Dorsolateral prefrontal cortex (tissue), 122 donors: ENCODE measurements at places on chromosomes 7 and 10. TPM values are rescaled to one million over a fixed set of nuclear protein-coding genes. Genes with fewer than 3 reads are reported as not detected.

Gene NXPH1
- 18.2 TPM for total RNA-seq

Gene UBTD1
- 11.4 TPM for total RNA-seq

Gene THSD7A
- total RNA-seq, result 14.0 TPM

Gene ARHGAP19
- 8.0 TPM for total RNA-seq

Gene OR2A7
- total RNA-seq, result 0.46 TPM

Gene ATG9B
- total RNA-seq, result 2.5 TPM

Gene MALRD1
- 5.7 TPM for total RNA-seq

Gene VSTM4
- total RNA-seq, result 13.0 TPM

Gene PLA2G12B
- total RNA-seq, result not detected

Gene SFTPA1
- total RNA-seq, result not detected

Gene HMX3
- total RNA-seq, result not detected

Gene LEP
- total RNA-seq, result not detected

DNA sequence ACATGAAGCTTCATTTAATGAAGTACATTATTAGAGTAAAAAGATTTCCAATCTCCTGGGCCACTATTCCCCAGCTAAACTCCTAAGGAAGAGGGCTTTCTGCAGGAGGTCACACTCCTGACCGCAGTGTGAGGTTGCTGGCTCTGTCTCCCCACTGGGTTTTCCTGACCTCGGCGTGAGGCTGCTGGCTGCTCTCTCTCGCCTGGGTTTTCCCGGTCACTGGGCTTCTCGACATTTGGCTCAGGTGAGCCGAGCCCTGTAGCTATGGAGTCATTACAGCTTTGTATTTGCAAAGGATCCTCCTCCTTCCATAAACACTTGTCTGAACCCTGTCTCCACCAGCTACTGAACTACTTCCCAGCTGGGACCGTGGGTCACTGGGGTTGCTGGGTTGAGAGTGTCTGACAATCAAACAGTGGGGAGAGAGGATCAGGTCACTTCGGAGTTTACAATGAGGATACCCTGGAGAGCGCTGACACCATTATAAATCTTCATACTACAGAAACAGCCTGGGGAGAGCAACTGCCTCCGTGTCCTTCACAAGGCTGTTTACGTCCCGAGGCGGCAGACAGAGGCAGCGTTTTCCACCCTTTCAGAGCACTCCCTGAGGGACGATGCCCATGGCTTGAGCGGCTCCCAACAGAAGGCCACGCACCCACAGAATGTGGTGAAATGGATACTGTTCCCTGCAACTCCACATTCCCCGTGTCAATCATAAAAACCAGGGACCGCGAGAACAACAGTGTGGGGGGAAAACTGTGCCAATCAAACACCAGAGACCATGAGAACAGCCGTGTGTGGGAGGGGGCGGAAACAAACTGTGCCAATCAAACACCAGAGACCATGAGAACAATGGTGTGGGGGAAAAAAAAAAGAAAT, 226.2 kb downstream of the ZMYND11 start:
- DNase-seq, result no peak

DNA sequence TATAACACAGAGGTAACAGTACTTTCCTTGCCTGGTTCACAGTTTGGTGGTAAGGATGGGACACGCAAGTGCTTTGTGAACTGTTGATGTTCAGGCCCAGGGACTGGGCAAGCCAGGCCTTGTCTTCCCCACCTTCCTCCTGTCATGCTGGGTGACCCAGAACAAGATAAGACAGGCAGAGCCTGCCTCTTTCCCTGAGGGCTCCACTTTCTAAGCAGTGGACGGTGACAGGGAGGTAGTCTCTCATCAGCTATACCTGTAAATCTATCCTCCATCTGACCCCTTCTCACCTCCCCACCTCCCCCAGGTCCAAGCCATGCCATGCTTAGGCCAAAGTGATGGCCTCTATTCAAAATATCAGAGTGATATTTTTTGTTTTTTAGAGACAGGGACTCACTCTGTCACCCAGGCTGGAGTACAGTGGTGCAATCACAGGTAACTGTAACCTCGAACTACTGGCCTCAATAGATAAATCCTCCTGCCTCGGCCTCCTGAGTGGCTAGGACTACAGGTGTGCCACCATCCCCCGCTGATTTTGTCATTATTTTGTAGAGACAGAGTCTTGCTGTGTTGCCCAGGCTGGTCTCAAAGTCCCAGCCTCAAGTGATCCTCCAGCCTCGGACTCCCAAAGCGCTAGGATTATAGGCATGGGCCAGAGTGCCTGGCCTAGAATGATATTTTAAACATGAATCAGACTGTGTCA, 42.8 kb downstream of the PDLIM1 start:
- DNase-seq, result no peak

GRCh38 chr10:74373059-74373458, 222.0 kb downstream of the ADK start:
- no peak for DNase-seq

DNA sequence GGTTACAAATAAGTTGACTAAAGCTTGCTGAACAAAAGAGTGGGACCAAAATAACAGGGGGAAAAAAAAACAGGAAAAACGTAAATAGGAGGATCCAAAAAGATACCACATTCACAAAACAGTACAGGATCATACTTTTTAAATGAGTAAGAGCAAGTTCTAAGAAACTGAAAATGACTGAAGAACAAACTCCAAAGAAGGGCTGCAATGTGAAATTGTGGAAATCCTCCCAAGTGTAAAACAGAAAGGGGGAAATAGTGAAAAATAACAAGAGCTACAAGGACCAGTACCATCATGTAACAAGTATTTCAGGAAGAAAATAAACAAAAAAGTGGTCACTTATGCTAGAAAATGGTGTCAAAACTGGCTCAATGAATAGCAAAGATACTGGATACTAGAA, 46.3 kb downstream of the PDSS1 start:
- no peak for DNase-seq

- no peak for DNase-seq
These were observed 210.4 kb downstream of the FAM107B start for GRCh38 chr10:14564268-14564744.

GRCh38 chr7:82998436-82998835, 164.2 kb downstream of the PCLO start:
- DNase-seq, result no peak

GRCh38 chr7:2043316-2044039, 189.3 kb downstream of the MAD1L1 start:
- no peak for DNase-seq

DNA sequence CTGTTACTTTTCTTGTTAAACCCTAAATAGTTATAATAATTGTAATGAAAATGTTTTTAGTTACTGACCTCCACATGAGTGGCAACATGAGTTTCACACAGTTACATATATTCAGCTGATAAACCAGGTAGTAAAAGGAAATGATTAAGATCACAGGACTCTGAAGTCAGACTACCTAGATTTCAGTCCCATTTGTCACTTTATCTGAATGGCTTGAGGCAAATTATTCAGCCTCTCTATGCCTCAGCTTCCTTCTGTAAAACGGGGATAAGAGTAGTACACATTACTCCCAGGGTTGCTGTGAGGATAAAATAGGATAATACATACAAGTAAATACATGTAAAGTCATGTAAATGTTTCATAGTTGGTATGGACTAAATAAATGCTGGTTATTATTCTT, 254.3 kb upstream of the LRRTM3 start:
- no peak for DNase-seq

GRCh38 chr7:5591278-5591874, 167.7 kb upstream of the TNRC18 start:
- DNase-seq, result no peak

- DNase-seq, result no peak
These were observed 786 bp downstream of the ATP5F1C start for GRCh38 chr10:7788639-7789286.

DNA sequence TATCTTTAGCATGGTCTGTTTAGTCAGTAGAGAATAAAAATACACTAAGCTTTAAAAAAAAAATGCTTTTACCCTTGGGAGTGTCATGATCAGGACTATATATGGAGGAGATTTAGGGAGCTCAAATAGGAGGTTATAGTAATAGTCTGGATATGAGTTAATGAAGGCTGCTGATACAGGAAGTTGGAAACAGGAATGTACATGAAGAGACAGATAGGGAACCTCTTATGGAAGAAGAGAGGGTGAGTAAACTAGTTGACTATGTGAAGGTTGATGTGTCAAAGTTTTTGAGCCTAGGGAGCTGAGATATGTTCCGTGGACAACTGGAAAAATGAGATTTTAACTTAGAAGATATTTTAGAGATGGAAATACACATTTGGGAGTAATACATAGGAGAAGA, 472.0 kb upstream of the FZD8 start:
- DNase-seq, result no peak

DNA sequence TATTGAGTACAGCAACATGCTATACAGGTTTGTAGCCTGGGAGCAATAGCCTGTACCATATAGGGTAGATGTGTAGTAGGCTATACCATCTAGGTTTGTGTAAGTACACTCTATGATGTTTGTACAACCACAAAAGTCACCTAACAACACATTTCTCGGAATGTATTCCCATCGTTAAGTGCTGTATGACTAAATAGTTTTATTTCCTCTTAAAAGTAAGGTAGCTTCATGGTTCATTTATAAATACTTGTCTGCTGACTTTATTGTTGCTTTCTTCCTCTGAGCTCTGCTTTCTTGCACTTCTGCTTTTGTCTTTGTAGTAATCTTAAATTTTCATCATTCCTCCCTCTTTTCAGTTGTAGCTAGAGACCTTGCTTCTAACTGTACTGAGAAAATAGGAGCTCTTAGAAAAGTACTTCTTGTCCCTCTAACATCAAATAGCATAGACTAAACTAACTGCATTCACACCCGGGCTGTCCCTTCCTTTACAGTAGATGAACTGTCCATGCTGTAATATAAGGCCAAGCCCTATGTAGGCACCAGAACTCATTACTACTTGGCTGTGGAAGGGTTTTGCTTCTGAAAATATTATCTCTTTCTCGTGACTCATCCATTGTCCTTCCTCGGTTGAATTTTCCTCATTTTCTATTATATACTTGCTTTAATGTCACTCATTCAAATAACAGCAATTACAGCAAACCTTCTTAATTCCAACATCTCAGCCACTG, 55.4 kb upstream of the FAM3C start:
- DNase-seq, result no peak

- DNase-seq, result no peak
These were observed 34.4 kb upstream of the DYNC1I1 start for GRCh38 chr7:95737828-95738505.

GRCh38 chr7:117706210-117706609, 167.0 kb downstream of the CTTNBP2 start:
- no peak for DNase-seq

- peak; percentile 85 for DNase-seq
These were observed 142.4 kb downstream of the SH3PXD2A start for GRCh38 chr10:103712898-103713498.

- no peak for DNase-seq
These were observed 58.6 kb upstream of the OPALIN start for GRCh38 chr10:96417441-96417840.
